ENCODE measurements at places on chromosomes 3 and 15. TPM values are rescaled to one million over a fixed set of nuclear protein-coding genes. Genes with fewer than 3 reads are reported as not detected.

Gene LRRK1
- total RNA-seq: 8.5 TPM

Gene BCL6
- total RNA-seq: 17.3 TPM

Gene SCN11A
- total RNA-seq: 0.13 TPM

Gene APEH
- total RNA-seq: 132 TPM

Gene NEK4
- total RNA-seq: 38.2 TPM

Gene PLA2G4E
- not detected for total RNA-seq

Gene FOXL2NB
- not detected for total RNA-seq

Gene PTH1R
- total RNA-seq: 0.13 TPM

Gene IQSEC1
- 25.8 TPM for total RNA-seq

Gene P2RY13
- not detected for total RNA-seq

Gene HYAL3
- total RNA-seq: 3.3 TPM

Gene SPSB4
- total RNA-seq: not detected

Gene ACKR4
- 157 TPM for total RNA-seq

Gene ROBO2
- total RNA-seq: 3.2 TPM

Gene OR4F15
- total RNA-seq: not detected

Gene MYH15
- 0.06 TPM for total RNA-seq
